ENCODE measurements at places on chromosomes 4 and X. TPM values are rescaled to one million over a fixed set of nuclear protein-coding genes. Genes with fewer than 3 reads are reported as not detected.

The GPRASP1 gene
- polyA plus RNA-seq = 0.41 TPM

The XPNPEP2 gene
- 2.9 TPM for polyA plus RNA-seq

The NEXMIF gene
- not detected for polyA plus RNA-seq

The BBS12 gene
- polyA plus RNA-seq = 0.19 TPM

The GYG2 gene
- polyA plus RNA-seq = not detected

The SLC16A2 gene
- polyA plus RNA-seq = 0.06 TPM

The STOX2 gene
- not detected for polyA plus RNA-seq

The ENOPH1 gene
- 53.2 TPM for polyA plus RNA-seq

The HSFX4 gene
- not detected for polyA plus RNA-seq

The TMSB15C gene
- not detected for polyA plus RNA-seq

The ZFYVE28 gene
- polyA plus RNA-seq = 11.9 TPM

The BST1 gene
- 2.0 TPM for polyA plus RNA-seq

The GLOD5 gene
- not detected for polyA plus RNA-seq

The RBM46 gene
- polyA plus RNA-seq = not detected

The ARX gene
- not detected for polyA plus RNA-seq

The IDS gene
- 230 TPM for polyA plus RNA-seq

The SLC6A14 gene
- polyA plus RNA-seq = not detected

The PLCXD1 gene
- 1.2 TPM for polyA plus RNA-seq

The SLC26A1 gene
- 0.52 TPM for polyA plus RNA-seq

The ANXA3 gene
- not detected for polyA plus RNA-seq

The TRPC3 gene
- polyA plus RNA-seq = not detected

The CT55 gene
- not detected for polyA plus RNA-seq

The RAB9A gene
- polyA plus RNA-seq = 45.8 TPM

The CAPN6 gene
- polyA plus RNA-seq = not detected

The COL4A6 gene
- polyA plus RNA-seq = not detected

The CXCL5 gene
- 0.76 TPM for polyA plus RNA-seq

The PNMA6F gene
- not detected for polyA plus RNA-seq

The C4orf50 gene
- polyA plus RNA-seq = 0.04 TPM

The GAGE1 gene
- polyA plus RNA-seq = not detected

The GRIA3 gene
- not detected for polyA plus RNA-seq

The PRSS12 gene
- not detected for polyA plus RNA-seq

The SERPINA7 gene
- not detected for polyA plus RNA-seq

The SLC4A4 gene
- polyA plus RNA-seq = 8.0 TPM

The MAMLD1 gene
- polyA plus RNA-seq = 0.61 TPM

The FAM53A gene
- 2.6 TPM for polyA plus RNA-seq

The RAB33A gene
- polyA plus RNA-seq = 20.9 TPM

The TLR2 gene
- 0.48 TPM for polyA plus RNA-seq

The MID1 gene
- not detected for polyA plus RNA-seq

The POU4F2 gene
- not detected for polyA plus RNA-seq

The CORIN gene
- polyA plus RNA-seq = not detected

The PCSK1N gene
- polyA plus RNA-seq = 0.32 TPM

The BEX5 gene
- 5.3 TPM for polyA plus RNA-seq

The ZNF595 gene
- polyA plus RNA-seq = 54.4 TPM

The AKAP14 gene
- not detected for polyA plus RNA-seq

The ANK2 gene
- not detected for polyA plus RNA-seq

The PRDX4 gene
- 66.7 TPM for polyA plus RNA-seq
